AG04450 (cell line): ENCODE measurements at places on chromosomes 16 and 17.

DNA sequence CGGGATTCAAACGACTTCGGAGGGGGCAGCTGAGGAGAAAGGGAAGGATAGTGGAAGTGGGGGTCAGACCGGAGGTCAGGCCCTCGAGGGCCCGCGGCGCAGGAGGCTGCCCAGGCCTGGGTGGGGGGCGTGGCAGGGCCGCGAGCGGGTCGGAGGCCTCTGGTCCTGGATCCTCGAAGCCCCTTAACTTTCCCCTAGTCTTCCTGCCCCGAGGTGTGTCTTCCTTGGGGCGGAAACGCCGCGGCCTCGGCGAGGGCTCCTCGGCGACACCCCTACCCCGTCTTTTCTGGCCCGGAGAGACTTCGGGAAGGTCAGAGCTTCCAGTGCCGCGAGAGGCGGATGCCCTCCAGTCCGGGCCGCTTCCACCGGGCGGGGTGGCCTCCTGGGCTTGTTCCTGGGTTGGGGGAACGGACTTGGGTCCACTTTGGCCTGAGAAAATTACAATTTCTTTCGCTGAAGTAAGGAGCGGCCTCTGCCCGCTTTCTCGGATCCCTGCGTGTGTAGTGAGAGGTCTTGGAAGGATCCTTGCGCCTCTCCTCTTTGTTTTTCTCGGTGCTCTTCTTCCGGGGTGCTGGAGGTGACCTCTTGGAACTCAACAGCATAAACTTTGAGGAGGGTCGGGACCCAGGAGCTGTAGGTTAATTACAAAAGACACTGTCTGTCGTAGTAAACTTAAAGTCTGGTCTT, 491 bp downstream of the IST1 start:
- no peak for DNase-seq

- no peak for DNase-seq
Measured at GRCh38 chr17:80591788-80592187, 47.1 kb downstream of the RPTOR start.

- DNase-seq: peak; percentile 33
Measured at GRCh38 chr16:12462426-12463280, 341.0 kb downstream of the CPPED1 start.

DNA sequence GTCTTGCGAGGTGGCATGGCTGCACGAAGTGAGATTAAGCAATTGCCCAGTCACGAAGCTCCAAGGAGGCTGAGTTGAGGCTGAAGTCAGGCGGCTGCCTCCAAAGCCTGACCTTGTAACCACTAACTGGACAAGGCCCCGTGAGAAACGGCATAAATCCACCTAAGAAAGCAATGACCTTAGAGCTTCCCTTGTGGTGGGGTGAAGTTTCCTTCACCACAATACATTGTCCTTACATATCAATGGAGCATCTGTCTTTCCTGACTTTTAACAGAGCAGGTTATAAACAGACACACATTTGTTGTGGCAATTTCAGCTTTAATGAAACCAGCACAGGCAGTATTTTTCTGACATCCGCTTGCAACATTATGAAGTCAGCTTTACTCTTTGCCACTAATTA, 2.5 kb upstream of the MED9 start:
- DNase-seq: no peak

DNA sequence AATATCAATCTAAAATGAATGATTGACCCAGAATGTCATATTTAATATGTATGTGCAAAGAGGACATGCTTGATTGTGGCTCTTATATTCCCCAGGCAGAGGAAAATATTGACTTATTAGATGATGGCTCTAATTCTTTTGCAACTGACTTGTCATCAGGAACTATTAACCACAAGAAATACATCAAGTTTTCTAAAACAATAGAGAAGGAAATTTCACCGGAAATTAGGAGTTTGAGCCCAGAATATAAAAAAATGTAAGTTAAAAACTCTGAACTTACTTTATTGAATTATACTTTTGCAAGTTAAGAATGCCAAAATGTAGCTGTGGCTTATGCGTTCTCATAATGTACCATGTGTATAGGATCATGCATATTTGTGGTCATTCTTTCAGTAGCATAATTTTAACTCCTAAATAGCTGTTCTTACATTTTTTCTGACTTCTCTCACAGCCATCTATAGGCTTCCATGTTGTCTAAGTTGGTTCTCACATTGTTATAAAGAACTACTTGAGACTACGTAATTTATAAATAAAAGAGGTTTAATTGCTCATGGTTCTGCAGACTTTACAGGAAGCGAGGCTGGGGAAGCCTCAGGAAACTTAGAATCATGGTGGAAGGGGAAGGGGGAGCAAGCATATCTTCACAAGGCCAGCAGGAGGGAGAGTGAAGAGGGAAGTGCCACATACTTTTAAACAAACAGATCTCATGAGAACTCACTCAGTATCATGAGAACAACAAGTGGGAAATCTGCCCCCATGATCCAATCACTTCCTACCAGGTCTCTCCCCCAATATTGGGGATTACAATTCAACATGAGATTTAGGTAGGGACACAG, 11.6 kb downstream of the EFCAB13 start:
- no peak for DNase-seq

- DNase-seq: no peak
Measured at GRCh38 chr17:1169221-1169928, 10.4 kb downstream of the ABR start.

DNA sequence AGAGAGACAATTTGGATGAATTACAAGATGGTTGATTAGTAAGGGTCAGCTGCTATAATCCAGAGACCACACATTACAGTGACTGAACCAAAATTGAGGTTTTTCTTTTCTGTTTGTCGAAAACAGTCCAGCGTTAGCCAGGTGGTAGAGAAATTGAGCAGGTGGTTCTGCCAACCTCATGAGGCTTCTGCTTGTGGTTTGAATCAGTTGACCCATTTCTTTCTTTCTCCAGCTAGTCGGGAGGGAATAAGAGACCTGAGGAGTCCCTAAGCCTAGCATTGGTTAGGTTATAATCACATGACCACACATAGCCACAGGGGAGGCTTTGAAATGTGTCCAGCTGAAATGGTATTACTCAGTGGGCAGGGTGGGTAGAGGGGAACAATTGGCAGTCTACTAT, 504.6 kb downstream of the HS3ST4 start:
- DNase-seq: no peak

GRCh38 chr17:3903881-3904290, 11.0 kb upstream of the CAMKK1 start:
- no peak for DNase-seq

- no peak for DNase-seq
Measured at GRCh38 chr17:58236394-58236793, 2.0 kb upstream of the LPO start.
